ENCODE measurements at places on chromosomes 3 and 15. TPM values are rescaled to one million over a fixed set of nuclear protein-coding genes. Genes with fewer than 3 reads are reported as not detected.

DNA sequence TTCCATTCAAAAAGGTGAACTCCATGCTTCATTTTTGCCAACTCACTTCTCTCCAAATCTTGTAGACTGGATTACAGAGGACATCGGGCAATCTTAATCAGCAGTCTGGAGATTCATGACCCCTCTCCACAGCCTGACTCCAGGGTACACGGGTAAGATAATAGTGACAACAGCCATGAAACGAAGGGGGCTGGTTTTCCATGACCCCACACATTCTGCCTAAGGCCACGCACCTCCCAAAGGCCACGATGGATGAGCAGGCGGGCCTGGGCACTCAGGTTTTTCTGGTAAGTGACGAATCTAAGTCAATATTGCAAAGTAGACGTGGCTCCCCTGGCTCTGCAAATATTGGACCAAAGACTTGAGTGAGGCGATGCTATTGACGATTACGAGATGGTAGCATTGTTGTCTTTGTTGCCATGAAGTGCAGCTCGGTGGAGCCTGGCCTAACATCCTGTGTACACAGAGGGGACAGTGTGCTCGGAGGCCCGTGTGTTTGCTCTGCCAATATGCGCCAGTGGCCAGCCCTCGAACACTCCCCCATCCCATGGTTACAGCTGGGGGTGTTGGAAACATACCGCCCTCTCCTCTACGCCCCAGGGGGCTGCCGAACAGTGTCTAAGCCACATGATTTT, 119.1 kb downstream of the OPA1 start:
- no peak for DNase-seq

GRCh38 chr3:42670670-42671069, 14.7 kb upstream of the KLHL40 start:
- DNase-seq: no peak

DNA sequence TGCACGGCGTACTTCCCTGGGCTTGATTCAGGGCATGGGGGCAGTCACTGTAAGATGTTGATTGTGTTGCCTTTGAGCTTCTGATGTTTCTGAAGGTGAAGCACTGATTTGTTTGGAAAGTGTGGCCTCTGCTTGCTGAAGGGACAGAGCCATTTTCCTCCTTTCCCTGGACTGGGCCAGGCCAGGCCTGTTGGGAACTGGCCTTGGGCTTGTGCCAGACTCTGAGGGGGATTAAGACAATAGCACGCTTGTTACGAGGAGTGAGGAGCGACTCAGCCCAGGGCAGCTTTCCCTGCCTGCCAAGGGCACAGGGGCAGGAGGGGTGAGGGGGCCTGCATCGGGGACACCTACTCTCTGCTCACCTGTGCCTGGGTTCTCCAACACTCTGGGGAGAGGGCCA, 42.9 kb downstream of the LINGO1 start:
- no peak for DNase-seq

The ACP3 gene
- total RNA-seq: 11.9 TPM

The SERINC4 gene
- total RNA-seq: 0.10 TPM

DNA sequence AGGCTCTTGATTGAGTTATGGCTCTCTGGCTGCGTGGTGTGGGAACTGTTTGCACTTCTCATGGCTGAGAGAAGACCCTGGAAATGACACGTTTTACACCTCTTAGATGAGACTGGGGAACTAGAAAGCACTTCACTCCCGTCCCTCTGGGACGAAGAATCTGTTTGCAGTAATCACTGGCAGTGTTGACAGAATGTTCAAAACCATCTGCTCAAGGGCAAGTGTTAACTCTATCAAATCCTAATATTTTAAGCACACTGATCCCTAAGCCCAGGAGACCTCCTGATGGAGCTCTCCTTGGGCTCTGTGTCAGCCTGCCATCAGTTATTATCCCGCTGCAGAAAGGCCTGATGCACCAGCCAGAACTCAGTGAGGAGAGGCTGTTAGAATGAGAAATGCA, 323.8 kb upstream of the DNAJC19 start:
- no peak for DNase-seq

DNA sequence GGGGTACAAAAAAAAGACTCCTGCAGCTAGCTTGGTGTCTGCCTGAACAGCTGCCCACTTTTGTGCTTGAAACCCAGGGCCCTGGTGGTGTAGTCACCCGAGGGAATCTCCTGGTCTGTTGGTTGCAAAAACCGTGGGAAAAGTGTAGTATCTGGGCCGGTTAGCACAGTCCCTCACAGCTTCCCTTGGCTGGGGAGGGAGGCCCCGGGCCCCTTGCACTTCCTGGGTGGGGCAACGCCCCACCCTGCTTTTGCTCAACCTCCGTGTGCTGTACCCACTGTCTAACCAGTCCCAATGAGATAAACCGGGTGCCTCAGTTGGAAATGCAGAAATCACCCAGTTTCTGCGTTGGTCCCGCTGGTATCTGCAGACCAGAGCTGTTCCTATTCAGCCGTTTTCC, 211.7 kb upstream of the ZPLD1 start:
- no peak for DNase-seq

The CSTA gene
- 18.6 TPM for total RNA-seq

The AEN gene
- 20.7 TPM for total RNA-seq

- peak; percentile 52 for DNase-seq
Measured at GRCh38 chr15:69591905-69592508, 139.4 kb downstream of the RPLP1 start.

The NPAP1 gene
- 0.13 TPM for total RNA-seq

GRCh38 chr3:195034541-195034940, 236.4 kb downstream of the XXYLT1 start:
- DNase-seq: no peak

DNA sequence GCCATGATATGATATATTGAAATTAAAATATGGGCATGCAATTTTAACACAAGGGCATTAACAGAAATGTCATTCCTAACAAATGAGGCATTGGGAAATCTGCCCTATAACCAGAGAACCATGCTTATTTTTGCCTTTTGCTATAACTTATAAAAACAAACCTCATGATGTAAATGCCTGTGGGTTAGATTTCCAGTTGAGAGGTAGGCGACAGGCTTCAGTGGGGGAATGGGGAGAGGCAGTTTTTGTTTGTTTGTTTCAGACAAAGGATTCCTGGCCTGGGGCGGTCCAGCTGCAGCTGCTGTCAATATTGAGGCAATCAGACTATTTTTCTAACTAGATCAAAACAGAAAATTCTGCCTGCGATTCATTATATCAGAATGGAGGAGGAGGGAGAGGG, 490.4 kb upstream of the CFAP20DC start:
- no peak for DNase-seq

- DNase-seq: no peak
Measured at GRCh38 chr3:5053021-5053831, 68.9 kb upstream of the ARL8B start.

DNA sequence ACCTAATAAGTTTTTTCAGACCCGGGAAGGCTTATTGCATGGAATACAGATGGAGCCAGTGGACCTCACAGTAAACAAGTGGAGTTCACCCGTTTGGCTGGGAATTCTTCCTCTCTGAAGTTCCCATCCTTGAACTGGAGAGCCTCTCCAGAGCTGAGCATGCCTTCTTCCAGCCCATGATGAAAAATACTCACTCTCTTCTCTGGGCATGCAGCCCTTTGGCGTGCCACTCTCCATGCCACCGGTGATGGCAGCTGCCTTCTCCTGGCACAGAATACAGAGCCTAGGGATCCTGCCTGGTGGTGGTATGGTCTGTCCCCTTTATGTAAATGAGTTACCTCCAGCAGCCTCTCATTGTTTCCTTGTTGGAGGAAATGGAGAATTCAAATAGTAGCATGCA, 150.8 kb downstream of the LEKR1 start:
- DNase-seq: peak; percentile 38

The CCRL2 gene
- total RNA-seq: 37.1 TPM

- no peak for DNase-seq
Measured at GRCh38 chr15:63572749-63573464, 24.3 kb upstream of the FBXL22 start.

The SLC2A2 gene
- total RNA-seq: not detected

DNA sequence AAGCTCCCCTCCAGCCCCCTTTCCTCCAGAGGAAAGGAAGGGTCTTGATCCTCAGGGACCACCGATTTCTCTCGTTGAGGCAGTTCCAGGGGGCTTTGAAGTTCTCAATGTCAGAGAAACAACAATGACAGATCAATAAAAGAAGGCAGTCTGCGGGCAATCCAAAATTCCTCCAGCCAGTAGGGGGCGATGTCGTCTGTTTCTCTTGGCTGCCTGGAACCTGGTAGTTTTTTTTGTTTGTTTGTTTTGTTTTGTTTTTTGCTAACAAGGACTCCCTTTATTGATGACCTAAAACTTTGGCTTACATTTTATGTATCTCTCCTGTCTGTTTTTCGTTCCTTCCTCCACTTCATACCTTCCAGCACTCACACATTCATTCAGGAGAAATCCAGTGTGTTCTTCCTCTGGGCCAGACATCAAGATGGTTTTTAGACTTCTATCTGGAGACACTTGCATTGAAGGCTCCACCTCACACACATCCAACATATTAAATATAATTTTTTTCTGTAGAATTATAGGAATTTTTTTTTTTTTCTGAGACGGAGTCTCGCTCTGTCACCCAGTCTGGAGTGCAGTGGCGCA, 276.6 kb downstream of the RPLP1 start:
- DNase-seq: no peak

DNA sequence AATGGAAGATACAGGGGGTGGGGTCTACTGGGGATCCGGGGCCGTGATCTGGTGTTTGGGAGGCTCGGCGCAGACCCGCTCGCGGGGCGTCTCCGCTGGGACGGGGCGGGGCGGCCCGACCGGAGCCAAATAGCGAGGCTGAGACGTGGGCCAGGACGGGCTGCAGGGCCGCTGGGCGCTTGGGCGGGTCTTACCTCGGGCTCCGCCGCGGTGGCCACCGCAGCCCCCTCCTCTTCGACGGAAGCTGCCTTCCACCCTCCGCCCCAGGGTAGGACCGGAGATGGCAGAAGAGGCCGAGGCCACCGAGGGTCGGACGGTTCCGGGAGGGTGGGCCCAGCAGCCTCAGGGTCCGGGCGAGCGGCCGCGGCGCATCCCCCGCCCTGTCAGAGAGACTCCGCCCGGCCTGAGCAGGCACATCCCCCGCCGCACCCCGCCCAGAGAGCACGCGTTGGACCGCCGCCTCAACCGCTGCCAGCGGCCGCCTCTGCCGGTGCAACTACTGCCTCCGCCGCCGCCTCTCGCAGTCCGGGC, 399 bp downstream of the MYO9A start:
- DNase-seq: peak; percentile 91

DNA sequence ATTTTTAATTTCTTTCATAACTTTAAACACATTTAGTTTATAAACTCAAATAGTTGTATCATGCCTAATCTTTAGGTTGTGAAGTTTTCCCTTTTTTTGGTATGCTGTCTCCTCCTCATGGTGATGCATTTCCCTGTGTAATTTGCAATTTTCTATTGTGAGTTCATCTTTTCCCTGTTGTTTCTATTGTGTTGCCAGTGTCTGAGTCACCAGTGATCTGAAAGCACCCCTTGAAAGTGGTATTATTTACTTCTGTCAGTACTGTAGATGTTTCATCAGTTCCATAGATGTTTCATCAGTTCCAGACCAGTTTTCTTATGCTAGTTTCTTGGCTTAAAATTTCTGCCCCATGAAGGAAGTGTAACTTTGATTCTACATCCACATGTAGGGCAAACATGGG, 80.6 kb downstream of the OXSM start:
- no peak for DNase-seq

DNA sequence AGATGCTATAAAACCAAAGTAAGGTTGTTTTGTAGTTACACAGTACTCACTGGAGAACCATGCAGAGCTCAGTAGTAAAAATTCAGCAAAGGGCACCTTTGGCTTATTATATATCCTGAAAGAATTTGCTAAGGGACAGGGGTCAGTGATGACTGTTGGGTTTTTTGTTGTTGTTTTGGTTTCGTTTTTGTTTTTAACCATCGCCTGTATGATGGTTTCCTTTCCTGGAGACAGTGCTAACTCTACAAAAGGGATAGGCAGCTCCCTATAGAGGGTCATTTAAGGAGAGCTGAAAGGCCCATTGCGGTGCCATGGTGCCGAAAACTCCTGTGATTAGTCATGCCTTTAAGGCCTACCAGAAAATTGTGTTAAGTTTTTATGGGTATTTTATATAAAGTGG, 118.2 kb upstream of the GOLIM4 start:
- DNase-seq: no peak

The GNB4 gene
- total RNA-seq: 53.0 TPM

The PPP1R14D gene
- not detected for total RNA-seq

GRCh38 chr3:105822171-105823123, 46.4 kb downstream of the CBLB start:
- no peak for DNase-seq

The GABRA5 gene
- not detected for total RNA-seq

DNA sequence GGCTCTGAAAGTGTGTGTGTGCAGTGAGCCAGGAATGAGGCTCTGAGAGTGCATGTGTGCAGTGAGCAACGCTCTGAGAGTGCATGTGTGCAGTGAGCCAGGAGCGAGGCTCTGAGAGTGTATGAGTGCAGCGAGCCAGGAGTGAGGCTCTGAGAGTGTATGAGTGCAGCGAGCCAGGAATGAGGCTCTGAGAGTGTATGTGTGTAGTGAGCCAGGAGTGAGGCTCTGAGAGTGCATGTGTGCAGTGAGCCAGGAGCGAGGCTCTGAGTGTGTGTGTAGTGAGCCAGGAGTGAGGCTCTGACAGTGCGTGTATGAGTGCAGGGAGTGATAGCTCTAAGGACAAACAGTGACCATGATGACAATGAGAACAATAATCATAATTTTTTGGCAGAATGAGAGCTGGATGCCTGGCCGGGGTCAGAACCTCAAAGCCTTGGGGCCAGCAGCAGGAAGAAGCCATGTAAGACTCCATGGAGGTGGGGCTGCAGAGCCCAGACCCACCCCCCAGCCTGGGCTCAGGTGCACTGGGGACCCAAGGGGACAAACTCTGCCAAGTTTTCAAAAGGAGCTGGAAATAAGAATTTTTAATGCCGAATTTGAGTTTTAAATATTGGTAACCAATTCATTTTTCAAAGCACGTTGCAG, 85.7 kb upstream of the PRR20G start:
- DNase-seq: no peak

GRCh38 chr15:82943176-82943575, 9.3 kb downstream of the HOMER2 start:
- no peak for DNase-seq

The OR5H2 gene
- not detected for total RNA-seq

- peak; percentile 55 for DNase-seq
Measured at GRCh38 chr3:153026026-153026425, 136.0 kb upstream of the RAP2B start.

The STAC gene
- 14.3 TPM for total RNA-seq
